ENCODE measurements at places on chromosomes 2 and 18. TPM values are rescaled to one million over a fixed set of nuclear protein-coding genes. Genes with fewer than 3 reads are reported as not detected.

The PPP1R1C gene
- not detected for total RNA-seq

The TTN gene
- under 0.01 TPM for total RNA-seq

GRCh38 chr2:217978536-217979150, 24.2 kb downstream of the TNS1 start:
- no peak for DNase-seq

GRCh38 chr18:5469340-5469739, 74.5 kb downstream of the EPB41L3 start:
- DNase-seq: no peak
